ENCODE measurements at places on chromosomes 16 and 17.

DNA sequence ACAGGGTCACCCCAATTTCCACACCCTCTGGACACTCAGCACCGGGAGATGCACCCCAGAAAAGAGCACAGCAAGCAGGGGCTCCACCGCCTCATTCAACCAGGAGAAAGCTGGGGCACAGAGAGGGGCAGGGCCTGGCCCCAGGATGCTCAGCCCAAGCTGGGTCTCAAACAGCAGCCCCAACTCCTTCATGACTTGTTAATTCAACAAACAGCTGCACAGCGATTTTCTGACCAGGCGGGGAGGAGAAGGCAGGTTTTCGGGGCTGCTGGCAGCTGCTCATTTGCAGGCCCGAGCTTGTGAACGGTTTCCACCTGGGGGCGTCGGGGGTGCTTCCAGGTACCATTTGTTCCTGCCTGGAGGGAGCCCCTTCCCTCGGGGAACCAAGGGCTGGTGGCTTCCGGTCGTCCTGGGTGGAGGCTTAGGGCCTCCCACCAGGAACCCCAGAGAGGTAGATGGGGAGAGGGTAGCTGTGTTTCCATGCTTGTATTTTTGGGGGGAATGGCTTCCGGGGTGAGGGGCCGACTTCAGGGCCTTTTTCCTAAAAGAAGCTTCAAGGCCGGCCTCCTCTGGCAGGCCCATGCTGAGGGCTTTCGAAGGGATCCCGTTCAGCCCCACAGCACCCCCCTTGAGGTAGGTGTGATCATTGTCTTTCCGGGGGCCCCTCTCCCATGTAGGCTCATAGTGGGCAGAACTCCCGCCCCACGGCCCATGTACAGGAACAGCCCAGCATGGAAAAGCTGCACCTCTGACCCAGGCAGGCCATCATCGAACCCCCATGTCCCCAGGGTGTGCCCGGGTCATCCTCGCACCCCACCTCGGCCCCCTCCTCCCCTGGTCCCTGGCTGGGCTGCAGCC lies 191.6 kb upstream of the GSE1 start:
- no peak for DNase-seq

DNA sequence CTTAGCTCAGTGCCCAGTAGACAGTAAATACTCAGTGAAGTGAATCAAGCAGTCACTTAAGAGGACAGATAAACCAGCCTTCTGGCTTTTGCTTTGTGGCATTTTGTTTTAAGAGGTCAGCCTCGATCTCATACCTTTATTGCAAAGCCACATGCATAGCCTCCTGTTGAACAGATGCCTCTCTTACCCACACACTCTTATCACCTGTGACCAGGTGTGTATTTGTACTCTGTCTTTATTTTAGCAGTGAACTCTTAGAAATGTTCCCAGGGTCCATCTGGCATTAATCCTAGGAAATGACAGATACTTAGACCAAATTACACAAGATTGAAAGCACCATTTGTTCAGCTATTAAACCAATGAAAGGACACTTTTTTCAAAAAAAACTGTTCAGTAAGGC lies 1426.5 kb downstream of the CDH11 start:
- no peak for DNase-seq

DNA sequence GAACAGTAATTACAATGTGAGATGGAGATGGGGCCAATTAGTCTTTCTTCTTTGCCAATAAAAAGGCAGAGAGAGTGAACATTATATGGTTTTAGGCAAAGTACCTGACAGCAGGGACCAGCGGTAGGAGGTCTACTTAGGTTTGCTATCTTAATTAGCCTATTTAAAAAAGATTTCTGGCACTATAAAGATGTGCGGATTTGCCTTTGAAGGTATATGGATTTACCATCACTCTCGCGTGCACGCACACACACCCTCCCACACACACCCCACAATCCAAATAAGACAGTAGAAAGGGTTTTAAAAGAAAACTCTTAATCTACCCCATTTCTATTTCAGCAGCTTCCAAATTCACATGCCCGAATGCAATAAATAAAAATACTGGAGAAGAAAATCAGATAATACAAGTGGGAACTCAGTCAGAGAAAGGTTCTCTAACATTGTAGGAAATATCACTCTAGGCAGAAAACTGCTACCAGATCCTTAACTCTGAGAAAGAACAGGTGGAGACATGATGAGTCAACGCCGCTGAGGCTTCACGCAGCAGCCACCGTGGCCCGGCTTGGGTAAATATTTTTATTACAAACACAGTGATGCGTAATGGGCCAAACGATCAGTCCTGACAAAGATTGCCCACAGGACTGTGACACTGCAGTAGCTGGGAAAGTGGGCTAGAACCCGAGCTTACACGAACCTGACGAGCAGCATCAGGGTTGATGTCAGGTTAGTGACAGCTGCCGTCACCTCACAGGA lies 66.6 kb upstream of the AXIN2 start:
- no peak for DNase-seq

GRCh38 chr17:6913608-6914443 lies 82.0 kb upstream of the ALOX12 start:
- DNase-seq = peak; percentile 67

DNA sequence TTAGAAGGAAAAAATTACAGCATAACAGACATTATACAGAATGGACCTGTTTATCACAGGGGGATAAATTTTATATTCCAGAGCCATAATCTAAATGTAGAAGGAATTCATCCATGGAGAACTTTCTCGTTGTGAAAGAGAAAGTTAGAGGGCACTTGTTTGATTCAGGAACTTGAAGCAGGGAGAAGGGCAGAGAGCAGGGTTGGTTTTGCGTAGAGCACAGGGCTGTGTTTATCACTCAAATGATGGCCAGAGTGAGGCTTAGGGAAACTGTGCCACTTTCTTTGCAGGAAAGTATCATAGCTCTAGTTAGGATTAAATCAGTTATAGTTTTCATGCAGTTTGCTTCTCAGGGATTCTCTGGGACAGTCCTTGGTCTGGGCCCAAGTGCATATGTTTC lies 29.1 kb upstream of the MED13 start:
- no peak for DNase-seq

GRCh38 chr16:57527610-57528360 lies 8.6 kb downstream of the CCDC102A start:
- no peak for DNase-seq

- DNase-seq = no peak
Observed at GRCh38 chr17:61966191-61966590, 38.4 kb upstream of the INTS2 start.

GRCh38 chr16:3042376-3042775 lies 4.0 kb upstream of the MMP25 start:
- DNase-seq = no peak

DNA sequence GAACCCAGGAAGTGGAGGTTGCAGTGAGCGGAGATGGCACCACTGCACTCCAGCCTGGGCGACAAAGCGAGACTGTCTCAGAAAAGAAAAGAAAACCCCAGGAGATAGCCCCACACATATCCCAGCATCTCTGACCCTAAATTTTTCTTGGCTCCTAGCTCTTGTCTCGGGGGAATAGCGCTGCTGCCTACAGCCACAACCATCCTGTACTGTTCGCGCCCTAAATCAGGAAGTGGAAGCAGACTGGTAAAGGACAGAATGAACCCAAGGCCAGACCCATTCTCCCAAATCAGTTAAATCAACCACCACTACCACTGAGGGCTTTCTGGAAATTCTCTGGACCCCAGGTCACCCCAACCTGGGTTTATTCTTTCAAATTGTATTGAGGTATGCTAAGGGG lies 1.7 kb downstream of the CTDNEP1 start:
- no peak for DNase-seq

- DNase-seq = no peak
Observed at GRCh38 chr16:74888888-74889287, 96.0 kb downstream of the WDR59 start.

DNA sequence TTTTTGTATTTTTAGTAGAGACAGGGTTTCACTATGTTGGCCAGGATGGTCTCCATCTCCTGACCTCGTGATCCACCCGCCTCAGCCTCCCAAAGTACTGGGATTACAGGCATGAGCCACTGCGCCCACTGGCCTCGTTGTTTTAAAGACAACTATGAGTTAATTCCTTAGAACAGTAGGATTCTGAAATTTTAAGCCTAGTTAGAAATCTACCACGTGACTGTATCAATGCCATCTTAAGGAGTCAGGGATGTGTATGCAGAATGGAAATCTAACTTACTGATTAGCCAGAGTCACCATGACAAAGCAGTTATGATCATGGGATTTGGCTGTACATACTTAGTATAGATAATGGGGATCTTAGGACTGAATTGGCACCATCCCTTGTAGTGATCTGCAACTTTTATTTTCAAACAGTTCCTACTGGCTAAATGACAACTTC lies 2.8 kb downstream of the CEP20 start:
- no peak for DNase-seq

DNA sequence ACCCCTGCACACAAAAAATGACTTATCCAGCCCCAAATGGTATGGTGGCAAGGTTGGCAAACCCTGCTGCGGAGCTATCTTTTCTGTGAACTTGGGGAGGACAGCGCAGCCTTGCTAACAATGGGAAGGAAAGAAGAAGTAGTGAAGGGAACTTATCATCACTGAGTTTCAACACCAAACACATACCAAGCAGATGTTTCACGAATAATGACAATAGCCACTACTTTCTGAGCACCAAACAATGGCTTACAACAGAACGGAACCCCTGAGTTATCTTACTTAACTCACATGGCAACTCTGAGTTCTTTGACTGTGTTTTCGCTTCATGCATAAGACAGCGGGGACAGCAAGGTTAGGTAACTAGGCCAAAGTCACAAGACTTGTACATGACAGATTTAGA lies 148.9 kb downstream of the XYLT1 start:
- no peak for DNase-seq

DNA sequence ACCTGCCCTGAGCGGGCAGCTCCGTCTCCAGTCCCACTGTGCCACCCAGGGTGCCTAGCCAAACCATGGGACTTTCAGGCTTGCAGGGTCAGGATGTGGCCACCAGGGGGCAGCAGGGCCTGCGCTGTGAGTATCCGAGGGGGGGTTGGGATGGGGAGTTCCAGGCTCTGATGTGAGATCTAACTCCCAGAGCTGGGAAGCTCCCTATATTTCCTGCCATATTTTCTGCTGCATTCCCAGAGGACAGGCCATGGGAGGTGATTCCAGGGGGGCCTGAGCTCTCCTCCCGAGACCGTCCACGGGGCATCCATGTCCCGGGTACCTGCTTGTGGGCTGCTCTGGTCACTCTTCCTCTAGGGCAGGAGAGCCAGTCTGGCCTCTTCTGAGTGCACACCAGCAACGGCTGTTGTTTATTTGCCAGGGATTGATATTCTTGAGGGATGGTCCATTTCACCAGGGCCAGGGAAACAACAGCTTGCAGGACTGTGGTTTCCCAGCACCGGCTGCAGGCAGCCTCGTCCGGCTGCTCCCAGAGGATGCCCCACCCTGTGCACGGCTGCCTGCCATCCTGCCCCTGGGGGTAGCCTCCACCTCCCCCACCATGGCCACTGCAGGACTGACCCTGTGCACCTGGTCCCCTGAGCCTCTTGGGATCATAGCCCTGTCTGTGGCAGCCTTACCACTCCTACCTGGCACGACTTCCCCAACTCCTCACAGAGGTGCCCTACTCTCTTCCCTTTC lies 1.2 kb downstream of the GPR142 start:
- peak; percentile 85 for DNase-seq

DNA sequence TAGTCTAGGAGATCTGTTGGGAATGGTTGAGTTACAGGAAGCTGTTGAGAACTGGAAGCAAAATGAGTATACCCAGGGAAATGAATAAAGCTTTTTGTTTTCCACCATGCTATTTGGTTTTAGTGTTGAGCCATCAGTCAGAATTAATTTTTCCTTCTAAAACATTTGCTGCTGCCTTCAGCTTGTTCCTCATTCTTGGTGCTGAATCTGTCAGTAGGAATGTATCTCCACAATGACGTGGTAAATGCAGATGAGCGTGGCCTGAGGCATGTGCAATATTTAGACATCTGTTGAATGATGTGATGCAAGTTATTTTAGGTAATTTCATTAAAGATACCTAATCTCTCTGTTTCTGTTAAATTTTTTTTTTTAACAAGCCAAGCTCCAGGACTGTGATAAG lies 10.9 kb downstream of the HAPSTR1 start:
- no peak for DNase-seq

GRCh38 chr17:10767232-10767631 lies 36.7 kb downstream of the TMEM238L start:
- DNase-seq = no peak

GRCh38 chr16:5903153-5903552 lies 805.6 kb upstream of the EEF2KMT start:
- no peak for DNase-seq

- no peak for DNase-seq
Observed at GRCh38 chr17:73683771-73684170, 39.5 kb upstream of the SDK2 start.

- DNase-seq = no peak
Observed at GRCh38 chr17:79977161-79977631, 58.5 kb downstream of the TBC1D16 start.

- DNase-seq = no peak
Observed at GRCh38 chr16:59324462-59324861, 590.3 kb upstream of the GOT2 start.

DNA sequence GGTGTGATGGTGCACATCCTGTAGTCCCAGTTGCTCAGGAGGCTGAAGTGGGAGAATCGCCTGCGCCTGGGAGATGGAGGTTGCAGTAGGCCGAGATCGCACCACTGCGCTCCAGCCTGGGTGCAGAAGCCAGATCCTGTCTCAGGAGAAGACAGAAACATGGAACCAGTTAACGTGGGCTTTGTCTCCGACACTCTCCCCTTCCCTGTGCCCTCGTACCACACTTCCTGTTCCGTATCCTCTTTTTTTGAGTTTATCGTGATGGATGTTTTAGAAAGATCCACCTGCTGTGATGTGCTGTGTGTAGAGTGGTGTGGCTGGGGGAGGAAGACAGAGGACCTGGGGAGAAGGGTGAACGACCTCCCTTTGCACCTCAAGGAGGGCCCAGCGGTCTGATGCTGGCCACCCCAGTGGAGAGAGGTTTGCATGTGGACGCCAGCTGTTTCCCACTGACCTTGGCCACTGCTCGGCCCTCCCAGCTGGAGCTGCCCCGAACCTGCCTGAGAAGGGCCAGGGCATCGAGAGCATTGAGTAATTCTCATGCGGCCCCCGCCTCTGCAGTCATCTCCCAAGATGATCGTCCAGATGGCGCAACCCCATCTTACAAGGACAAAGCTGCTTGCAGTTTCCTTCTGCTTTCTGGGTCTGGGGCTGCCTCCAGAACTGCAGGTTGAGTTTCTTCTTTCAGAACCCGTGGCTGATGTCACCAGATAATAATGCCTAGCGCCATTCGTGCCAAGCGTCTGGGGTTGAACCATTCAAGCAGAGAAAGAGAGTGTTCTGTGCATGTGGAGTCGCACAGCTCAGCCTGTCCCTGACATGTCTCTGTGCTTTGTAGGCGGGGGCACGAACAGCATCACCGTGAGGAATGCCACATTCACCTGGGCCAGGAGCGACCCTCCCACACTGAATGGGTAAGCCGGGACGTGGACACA lies 126.3 kb downstream of the ABCC1 start:
- no peak for DNase-seq

- no peak for DNase-seq
Observed at GRCh38 chr17:76083536-76084182, 4.7 kb downstream of the ZACN start.

GRCh38 chr17:74769266-74769855 lies 6.8 kb downstream of the NAT9 start:
- DNase-seq = no peak

- no peak for DNase-seq
Observed at GRCh38 chr16:12184419-12184917, 207.9 kb downstream of the SNX29 start.
